ENCODE measurements at places on chromosomes 2 and 18.

DNA sequence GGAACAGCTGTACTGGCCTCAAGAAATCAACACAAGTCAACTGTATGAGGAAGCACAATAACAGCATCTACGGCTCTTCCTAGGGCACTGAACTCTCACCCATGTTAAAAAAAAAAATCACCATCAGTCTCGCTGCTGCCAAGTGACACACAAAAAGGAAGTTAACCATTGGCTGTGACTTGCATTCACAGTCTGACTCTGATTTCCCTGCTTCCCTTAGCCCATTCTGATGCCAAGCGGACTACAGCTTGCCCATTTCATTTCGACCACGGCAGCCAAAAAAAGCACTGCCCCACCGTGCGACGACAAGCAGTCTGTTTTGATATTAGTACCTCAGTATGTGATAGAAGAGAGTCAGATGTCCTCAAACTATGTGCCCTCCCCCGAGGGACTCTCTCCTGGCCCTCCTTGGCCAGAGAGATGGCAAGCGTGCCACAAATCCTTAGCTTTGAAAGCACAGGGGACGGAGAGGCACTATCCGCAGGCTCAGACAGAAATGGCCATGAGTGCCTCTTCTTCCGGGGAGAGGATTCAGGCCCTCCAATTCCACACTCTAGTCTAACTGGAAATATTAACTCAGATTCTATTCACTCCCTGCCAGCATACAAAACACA is 250.0 kb downstream of the TCF4 start:
- DNase-seq, result no peak

DNA sequence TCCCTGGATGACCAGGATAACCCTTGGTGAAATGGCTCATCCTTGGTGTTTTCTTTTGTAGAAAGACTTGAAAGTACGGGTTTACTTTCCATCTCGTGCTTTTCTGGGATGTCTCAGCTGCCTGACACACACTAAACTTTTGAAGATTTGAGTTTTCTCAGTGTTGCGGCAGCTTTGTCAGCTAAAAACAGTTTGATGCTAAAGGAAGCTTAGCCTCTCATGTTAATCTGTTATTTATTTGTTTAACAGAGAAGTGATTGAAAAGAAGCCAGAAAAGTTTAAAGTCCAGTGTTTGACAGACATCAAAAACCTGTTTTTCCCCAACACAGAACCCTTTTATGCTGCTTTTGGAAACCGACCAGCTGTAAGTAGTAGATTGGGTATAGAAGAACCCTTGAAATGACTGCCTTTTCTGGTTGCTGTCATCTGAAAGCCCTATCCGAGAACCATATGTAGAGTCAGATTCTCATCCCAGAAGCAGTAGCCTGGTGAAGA is 72.8 kb downstream of the LPIN1 start:
- no peak for DNase-seq

DNA sequence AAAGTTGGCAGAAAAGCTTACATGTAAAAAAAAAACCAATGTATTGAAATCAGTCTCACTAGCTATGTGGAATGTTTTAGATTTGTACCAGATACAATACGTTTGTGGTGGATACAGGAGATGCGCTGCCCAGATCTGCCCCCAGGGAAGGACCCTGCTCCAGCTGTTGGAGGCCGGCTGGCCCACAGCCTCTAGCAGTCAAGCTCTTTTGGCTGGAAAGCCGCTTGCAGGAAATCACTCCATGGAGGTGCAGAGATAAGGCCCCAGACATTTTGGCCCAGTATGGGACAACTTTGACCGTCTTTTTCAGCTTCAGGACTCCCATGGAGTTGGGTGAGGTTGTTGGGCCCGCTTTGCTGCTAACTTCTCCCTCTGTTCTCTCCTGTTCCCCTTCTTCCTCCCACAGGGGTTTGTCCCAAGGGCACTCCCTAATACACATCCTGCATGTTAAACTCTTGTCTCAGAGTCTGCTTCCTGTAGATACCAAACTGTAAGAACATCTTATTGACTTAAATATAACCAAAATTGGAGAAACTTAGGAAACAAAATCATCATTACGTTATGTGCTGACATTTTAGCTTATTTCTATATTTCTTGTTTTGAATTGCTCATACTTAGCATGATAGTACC is 1.7 kb upstream of the QPCT start:
- no peak for DNase-seq

DNA sequence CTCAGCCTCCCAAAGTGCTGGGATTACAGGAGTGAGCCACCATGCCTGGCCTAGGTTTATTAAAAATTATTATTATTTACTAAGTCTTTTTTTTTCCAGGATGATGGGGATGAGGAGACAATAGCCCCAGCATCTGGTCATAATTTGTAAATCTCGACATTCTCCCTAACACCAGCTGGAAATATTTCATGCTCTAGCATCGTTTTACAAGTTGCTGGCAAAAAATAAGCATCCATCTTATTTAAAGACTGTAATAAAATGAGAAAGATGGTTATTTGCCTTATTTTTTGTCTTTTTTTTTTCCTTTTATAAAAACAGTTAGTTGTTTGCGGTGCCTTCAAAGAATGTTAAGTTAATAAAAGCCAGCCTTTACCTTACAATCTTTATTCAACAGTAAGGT is 56.7 kb downstream of the SF3B1 start:
- no peak for DNase-seq

- no peak for DNase-seq
Observed at GRCh38 chr18:75827751-75828287, 400.3 kb upstream of the SMIM21 start.

- DNase-seq, result no peak
Observed at GRCh38 chr2:18078216-18078615, 199.7 kb downstream of the KCNS3 start.

GRCh38 chr2:104858006-104858978 is 4.4 kb downstream of the POU3F3 start:
- no peak for DNase-seq

DNA sequence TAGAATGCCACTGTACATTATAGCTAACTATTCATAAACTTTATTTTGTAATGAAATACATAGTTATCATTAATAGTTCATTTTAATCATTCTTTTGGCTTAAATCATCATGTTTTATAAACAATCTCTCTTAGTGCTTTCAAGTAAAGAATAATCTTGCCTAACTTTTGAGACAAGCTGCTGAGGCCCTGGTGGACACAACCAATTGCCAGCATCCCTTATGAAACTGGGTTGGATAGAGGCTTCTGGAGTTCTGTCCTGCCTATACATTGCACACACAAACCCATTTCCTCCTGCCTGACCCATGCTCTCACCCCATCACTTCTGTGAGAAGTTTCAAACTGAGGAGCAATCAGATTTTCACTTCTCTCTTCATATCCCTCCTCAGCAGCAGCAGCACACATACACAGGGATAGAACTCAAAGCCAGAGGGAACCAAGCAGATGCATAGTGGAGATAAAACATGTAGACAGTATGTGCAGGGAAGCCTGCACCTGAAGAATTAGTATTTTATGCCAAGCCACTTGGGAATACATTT is 450.0 kb upstream of the SLC14A2 start:
- DNase-seq, result no peak

DNA sequence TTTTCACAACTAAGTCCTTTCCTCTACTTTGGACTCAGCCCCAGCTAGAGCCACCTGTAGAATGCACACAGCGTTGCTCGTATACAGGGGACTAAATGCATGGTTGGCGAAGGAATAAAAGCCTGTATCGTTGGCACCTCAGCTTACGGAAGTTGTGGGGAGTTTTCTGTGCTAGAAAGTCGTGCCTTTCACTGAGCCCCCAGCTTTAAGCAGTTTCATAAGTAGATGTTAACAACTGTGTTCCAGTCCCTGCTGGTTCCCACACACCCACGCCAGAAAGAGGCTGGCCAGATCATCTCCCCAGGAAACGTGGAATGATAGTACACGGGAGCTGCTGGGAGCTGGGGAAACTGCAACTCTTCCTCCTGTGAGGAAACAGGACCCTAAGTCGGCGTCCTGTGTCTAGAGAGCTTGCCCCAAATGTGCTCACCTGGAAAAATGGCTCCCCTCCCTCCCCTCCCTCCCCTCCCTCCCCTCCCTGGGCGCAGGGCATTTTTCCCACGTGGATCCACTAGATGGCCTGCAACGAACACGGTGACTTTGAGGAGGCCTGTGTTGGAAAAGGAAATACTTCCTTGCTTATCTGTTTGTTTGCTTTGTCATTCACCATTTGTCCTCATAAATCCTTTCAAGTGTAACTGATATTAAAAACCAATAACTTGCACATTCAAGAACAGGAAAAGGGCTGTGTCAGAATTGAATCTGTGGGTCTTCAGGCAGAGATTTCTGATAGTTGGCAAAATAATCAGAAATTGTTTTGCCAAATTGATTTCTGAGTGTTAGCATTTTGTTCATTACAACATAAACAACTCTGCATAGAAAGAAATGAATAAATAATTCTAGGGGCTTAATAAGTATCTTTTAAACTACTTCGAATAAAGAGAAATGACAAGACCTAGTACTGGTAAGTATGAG is 43.9 kb upstream of the RFX8 start:
- no peak for DNase-seq

GRCh38 chr2:61949714-61950560 is 44.5 kb downstream of the COMMD1 start:
- DNase-seq, result no peak

DNA sequence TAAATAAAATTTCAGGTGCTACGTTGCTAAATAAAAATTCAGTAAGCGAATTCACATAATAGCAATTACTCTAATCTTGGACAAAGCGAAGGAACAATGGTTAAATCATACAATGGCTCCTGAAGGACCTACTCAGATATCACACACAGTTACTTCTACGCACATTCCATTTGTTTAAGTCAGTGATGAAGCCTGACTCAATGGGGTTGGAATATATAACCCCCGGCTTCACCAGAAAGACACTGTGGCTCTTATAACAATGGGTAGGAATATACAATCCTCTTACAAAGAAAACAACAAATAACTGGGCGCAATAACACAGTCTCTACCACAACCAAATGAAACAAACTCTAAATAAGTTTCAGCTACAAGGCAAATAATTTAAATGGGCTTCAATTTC is 349.5 kb downstream of the IRS1 start:
- no peak for DNase-seq

- DNase-seq, result no peak
Observed at GRCh38 chr2:133490411-133490980, 77.8 kb downstream of the NCKAP5 start.

All from activated CD4-positive, alpha-beta T cell treated with anti-CD3 and anti-CD28 coated beads for 4 hours (primary cell).